ENCODE measurements at places on chromosomes 1 and 21. TPM values are rescaled to one million over a fixed set of nuclear protein-coding genes. Genes with fewer than 3 reads are reported as not detected.

DNA sequence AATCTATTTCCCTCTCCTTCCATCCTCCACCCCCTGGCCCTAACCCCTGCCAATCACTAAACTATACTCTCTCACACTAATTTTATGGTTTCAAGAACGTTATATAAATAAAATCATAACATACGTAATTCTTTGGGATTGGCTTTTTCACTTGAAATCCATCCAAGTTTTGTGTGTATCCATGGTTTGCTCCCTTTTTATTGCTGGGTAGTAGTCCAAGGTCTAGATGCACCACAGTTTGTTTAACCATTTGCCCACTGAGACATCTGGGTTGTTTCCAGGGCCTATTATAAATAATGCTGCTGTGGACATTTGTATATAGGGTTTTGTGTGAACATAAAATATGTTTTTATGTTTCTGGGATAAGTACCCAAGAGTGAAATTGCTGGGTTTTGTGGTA, 61.4 kb downstream of the TEX35 start:
- DNase-seq = no peak

The CCDC17 gene
- 2.3 TPM for total RNA-seq

DNA sequence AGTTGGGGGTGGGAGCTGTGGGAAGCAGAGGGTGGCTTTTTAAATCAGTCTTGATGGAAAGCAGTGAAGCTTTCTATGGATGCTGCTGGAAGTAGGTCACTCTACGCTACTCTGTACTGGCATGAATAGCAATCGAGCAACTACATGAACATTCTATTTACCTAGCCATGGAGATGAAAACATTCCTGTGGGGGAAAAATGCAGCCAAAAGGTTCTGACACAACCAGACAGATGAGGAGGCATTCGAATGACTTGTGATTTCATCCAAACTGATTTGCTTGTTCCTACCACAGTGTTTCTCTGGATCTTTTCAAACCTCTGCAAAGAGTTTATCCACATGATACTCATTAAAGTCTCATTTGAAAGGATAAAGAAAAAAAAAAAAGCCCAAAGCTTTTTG, 95.0 kb downstream of the ASTN1 start:
- DNase-seq = no peak

The SEC16B gene
- total RNA-seq = not detected

The APCS gene
- total RNA-seq = not detected

The TRPM2 gene
- total RNA-seq = 13.9 TPM

The TFAP2E gene
- total RNA-seq = 0.42 TPM

DNA sequence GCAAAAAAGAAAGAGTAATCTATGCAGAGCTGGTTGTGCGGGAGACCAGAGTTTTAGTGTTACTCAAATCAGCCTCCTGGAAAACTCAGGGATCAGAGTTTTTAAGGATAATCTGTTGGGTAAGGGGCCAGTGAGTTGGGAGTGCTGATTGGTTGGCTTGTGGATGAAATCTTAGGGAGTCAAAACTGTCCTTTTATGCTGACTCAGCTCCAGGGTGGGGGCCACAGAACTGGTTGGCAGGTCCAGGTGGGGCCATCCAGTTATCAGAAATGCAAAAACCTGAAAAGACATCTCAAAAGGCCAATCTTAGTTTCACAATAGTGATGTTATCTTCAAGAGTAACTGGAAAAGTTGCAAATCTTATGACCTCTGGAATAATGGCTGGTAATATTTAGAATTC, 3.3 kb downstream of the EXTL2 start:
- DNase-seq = no peak

DNA sequence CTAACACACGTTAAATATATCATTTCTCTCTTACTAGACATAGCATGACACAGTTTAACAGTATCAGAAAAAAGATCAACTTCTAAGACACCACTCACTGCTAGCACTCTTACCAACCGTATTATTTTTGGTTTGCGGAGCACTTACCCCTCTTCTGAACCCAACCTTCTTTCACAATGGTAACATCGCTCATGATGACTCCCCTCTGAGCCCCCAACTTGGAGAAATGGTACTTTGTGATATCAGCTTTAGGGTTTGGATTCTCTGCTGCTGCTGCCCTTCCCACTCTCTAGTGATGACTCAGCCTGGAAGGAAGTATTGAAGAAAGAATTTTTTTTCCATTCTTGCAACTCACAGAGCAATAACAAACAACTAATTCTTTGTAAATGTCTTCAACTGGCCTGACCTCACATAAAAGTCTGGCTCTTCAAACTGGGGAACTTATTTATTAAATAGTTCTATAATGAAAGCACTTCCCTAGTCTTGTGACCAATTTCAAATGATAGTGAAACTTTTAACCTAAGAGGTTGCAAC, 7.0 kb downstream of the AKT3 start:
- no peak for DNase-seq

GRCh38 chr1:27872059-27872801, at the start of gene THEMIS2:
THEMIS2 (plus strand) TSS chr1:27872544; CDS start chr1:27872572, 28 bp downstream.
- peak; percentile 77 for DNase-seq

The ST6GALNAC5 gene
- total RNA-seq = not detected

- no peak for DNase-seq
Measured at GRCh38 chr1:209621286-209621685, 30.9 kb downstream of the LAMB3 start.

The FMO5 gene
- total RNA-seq = 0.48 TPM

The PDPN gene
- total RNA-seq = not detected

GRCh38 chr21:27036736-27037301, 69.9 kb upstream of the ADAMTS5 start:
- no peak for DNase-seq

The GNG4 gene
- total RNA-seq = 0.37 TPM

GRCh38 chr1:200561856-200562214, 58.7 kb downstream of the KIF14 start:
- no peak for DNase-seq

DNA sequence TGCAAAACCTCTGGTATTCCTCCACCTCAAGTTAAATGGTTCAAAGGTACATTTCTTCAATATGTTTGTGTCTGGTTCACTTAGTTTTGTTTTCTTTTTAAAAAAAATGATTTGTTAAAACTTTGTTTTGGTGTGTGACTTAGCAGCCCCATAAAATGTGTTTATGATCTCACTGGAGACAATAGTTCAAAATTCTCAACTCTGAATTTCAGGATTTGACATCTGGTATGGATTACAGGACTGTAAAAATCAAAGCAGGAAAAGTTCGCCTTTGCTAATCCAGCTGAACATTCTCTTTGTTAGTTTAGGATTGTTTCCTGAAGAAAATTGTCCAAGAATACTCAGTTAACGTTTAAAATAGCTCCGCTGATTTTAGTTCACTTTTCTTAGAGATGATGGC, 231.7 kb downstream of the HMCN1 start:
- DNase-seq = no peak

The LCE2A gene
- not detected for total RNA-seq

The GBP2 gene
- 270 TPM for total RNA-seq

DNA sequence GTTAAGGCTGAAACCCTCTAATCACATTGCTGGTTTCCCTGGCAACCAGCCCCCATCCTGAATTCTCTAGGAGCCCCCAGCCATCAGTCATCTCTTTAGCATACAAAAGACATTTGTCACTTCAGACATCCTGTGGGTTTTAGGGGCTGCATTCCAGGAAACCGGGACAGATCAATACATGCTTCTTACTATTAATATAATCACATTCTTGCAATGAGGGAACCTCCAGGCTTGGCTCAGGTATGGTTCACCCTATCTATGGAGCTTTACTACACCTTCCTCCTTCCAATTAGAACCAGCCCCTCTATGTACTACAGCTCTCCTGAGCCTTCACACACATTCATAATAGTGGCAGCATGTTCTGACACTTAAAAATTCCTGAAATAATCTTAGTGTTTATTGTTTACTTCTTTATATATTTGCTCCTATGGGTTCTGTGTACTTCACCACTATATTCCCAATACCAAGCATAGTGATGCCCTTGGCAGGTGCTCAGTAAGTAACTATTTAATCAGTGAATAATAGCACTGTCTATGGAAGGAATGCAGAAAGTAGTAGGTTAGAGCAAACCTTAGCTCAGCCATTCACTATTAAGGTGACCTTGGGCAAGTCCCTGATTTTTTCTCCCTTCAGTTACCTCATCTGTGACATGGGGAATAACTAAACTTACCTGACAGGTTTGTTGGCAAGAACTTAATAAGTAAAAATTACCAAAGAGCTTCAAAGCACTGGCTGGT, 59.6 kb downstream of the ZNF678 start:
- DNase-seq = no peak

- no peak for DNase-seq
Measured at GRCh38 chr21:45169682-45170081, 95.3 kb downstream of the ADARB1 start.

The BRINP3 gene
- not detected for total RNA-seq

GRCh38 chr1:32353886-32354570, 8.3 kb downstream of the FAM229A start:
- no peak for DNase-seq

DNA sequence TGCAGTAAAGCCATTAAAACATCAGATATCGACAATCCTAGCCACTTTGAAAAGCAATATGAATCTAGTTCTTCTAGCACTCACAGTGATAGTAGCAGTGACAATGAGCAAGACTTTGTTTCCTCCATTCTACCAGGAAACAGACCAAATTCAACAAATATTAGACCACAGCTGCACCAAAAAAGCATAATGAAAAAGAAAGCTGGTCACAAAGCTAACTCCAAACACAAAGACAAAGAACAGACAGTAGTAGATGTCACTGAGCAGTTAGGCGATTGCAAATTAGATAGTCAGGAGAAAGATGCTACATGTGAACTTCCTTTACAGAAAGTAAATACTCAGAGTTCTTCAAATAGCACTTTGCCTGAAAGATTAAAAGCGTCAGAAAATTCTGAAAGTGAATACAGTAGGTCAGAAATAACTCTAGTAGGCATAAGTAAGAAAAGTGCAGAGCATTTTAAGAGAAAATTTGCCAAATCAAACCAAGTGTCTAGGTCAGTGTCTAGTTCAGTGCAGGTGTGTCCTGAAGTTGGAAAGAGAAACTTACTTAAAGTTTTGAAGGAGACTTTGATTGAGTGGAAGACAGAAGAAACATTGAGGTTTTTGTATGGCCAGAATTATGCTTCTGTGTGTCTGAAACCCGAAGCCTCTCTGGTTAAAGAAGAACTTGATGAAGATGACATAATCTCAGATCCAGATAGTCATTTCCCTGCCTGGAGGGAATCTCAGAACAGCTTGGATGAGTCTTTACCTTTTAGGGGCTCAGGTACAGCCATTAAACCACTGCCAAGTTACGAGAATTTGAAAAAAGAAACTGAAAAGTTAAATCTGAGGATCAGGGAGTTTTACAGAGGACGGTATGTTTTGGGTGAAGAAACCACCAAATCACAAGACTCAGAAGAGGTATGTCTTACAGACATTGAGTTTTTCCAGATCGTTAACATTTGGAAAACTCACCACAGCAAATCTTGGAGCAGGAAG, 24.9 kb downstream of the RPAP2 start:
- peak; percentile 7 for DNase-seq

The HTR6 gene
- not detected for total RNA-seq

The ZMYND12 gene
- total RNA-seq = 0.56 TPM

- DNase-seq = no peak
Measured at GRCh38 chr1:9251501-9251900, 16.9 kb downstream of the H6PD start.

GRCh38 chr1:192160196-192160595, 1.9 kb downstream of the RGS18 start:
- DNase-seq = no peak

The PTCH2 gene
- 0.92 TPM for total RNA-seq

DNA sequence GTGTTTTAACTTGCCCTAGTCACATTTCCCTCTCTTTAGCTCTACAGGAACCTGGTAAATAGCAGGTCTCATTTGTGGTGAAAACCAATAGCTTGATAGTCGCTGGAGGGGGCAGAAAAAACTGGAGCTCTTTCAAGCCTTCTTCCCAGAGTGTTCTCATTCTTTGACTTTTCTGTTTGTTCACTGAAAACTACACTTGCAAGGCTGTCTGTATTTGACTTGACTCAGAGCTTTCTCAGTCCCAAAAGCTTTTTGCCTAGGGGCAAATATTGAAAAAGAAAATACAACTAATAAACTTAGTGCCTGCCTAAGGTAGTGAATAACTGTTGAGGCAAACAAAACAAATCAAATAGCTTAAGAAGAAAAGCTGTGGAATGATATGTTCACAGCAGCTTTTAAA, 217.1 kb upstream of the CHRM3 start:
- no peak for DNase-seq

The S100A12 gene
- not detected for total RNA-seq

The TMPRSS2 gene
- not detected for total RNA-seq

DNA sequence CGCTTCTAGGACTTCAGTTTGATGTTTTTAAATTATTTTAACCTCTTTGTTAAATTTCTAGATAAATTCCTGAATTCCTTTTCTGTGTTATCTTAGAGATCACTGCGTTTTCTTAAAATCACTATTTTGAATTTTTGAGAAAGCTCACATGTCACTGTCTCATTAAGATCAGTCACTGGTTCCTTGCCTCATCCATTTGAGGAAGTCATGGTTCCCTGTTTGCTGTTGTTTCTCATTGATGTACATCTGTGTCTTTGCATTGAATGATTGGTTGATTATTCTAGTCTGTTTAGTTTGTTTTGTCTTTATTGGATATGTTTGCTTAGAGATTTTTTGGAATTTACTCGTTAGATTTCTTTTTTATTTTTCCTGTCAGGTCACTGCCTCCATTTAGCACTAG, 50.1 kb downstream of the CRP start:
- DNase-seq = no peak

DNA sequence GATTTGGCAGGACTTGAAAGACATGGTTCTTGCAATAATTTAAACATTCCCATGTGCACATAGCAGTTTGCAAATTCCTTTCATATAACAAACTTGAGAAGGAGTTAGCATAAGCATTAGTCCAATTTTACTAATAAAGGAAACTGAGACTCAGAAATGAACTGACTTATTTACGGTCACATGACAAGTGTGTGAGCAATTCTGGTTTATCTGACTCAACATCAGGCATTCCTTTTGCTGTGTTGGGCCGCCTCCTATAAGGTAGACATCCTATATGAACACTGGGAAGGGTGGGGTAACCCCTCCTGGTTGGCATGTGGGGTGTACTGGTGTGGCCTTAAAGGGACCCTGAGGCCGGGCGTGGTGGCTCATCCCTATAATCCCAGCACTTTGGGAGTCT, 8.5 kb upstream of the CPT2 start:
- no peak for DNase-seq

DNA sequence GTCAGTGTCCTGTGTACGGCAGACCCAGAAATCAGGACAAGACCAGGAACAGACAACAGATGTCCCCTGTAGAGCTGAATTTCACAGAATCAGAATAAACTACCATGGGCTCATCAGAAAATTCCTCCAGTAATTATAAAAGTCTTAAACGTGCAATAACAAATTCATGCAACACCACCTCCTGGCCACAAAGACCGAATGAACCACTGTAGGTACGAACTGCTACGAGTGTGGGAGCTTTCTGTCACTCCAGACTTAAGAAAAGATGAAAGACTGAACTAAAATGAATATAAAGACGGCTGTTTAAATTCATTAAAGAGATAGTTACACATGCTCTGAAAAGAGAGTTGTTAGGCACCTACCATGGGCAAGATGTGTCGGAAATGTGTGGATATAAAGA, 333.5 kb downstream of the RRAGC start:
- DNase-seq = no peak

Measured in activated CD4-positive, alpha-beta T cell treated with anti-CD3 and anti-CD28 coated beads, Interleukin-2, amount 10 ng/mL, durations not matched to agents 7 days and 5 days (primary cell).